Tibial artery (tissue), 4 donors: ENCODE measurements at places on chromosomes 1 and 21.

DNA sequence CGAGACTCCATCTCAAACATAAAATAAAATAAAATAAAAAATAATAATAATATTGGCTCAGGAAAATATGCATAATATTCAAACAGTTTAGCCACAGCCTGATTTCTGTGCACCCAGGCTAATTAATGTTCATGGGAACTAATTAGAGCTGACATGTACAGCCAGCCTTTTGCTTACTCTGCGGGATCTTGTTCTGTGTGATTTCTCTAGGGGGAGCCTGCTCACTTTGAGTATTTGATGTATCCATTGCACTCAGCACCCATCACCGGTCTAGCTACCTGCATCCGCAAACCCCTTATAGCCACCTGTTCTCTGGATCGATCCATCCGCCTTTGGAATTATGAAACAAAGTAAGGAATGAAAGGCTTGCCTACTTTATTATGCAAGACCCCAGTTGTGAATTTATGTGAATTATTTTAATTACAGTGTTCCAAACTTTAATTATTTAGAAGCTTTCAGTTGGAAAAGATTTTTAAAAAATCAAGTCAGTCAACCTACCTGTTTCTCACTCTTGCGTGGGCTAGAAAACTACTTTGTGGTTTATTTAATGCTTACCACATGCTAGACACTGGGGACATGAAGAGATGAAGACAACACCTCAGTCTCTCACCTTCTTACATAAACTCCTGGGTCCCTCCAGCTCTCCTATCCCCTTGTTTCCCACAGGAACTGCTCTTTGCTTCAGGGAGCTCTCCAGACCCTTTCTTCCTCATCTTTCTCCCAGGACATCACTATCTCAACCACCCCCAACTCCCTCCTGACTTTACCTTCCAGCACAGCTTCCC lies 25.4 kb downstream of the CFAP57 start:
- DNase-seq = no peak

DNA sequence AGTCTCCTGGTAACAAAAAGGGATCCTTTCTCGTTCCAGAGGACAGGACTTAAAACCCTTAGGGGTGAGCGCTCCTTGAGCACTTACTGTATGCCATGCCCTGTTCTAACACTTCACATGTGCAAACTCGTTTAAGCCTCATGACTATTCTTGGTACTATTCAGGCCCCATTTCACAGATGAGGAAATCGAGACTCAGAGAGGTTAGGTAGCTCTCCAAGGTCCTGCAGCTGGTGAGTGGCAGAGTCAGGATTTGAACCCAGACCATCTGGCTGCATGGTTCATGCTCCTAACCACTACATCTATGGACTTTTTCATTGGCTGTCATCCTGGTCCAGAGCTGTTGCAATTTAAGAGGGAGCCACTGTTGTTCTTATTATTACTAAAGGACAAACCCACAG lies 46.7 kb upstream of the WNT4 start:
- no peak for DNase-seq

DNA sequence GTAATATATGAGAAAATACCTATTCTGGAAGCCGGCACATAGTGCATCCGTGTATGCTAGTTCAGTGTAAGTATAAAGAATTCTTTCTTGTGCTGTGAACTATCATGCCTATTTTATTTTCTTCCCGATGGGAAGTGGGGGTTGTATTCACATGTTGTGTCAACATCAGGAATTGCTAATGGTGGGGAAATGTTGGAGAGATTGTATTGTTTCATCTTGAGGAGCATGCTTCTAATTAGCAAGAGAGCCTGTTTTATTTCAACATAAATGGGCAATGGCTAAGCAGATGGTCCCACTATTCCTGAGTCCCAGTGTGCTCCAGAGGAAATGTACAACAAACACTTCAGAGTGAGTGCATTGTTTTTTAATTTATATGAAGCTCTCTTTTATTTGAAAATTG lies 485.2 kb downstream of the PLPP3 start:
- no peak for DNase-seq

DNA sequence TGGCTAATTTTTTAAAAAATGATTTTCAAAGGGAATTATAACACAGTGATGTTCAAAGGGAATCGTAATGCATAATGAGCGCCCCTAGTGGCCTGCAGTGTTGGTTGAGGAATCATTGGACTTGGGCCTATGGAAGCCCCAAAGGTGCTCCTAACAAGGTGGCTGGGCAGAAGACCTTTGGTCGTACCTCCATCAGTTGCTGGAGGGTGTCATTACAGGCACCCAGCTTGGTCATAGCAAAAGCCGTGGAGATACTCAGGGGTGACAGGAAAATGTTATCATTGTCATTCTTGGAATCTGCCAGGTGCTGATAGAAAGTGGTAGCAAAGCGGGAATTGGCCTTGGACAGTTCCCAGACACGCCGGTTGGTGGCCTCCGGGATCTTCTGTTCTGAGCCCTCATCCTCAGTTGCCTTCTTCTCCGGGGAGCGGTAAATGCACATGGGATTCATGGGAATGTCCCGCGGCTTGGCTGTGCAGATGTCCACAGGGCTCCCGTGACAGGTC lies 2.7 kb downstream of the SERPINC1 start:
- DNase-seq = no peak

DNA sequence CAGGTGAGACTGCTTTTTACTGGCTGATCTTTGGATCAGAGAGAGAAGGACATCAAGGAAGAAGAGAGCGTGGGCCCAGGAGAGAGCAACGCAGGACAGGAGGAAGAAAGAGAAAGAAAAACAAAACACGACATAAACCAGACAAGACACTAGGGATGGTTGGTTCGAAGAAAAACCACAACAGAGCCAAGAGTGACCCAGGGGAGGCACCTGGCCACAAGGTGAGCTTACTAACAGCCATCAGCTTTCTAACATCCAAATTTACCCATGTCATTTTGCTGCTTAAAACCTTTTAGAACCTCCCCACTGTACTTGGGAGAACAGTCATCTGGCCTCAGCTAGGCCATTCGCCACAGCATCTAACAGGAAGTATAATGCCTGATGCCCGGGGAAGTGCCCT lies 57.8 kb downstream of the ARHGEF11 start:
- no peak for DNase-seq

GRCh38 chr1:203402629-203403337 lies 51.9 kb upstream of the FMOD start:
- DNase-seq = no peak

DNA sequence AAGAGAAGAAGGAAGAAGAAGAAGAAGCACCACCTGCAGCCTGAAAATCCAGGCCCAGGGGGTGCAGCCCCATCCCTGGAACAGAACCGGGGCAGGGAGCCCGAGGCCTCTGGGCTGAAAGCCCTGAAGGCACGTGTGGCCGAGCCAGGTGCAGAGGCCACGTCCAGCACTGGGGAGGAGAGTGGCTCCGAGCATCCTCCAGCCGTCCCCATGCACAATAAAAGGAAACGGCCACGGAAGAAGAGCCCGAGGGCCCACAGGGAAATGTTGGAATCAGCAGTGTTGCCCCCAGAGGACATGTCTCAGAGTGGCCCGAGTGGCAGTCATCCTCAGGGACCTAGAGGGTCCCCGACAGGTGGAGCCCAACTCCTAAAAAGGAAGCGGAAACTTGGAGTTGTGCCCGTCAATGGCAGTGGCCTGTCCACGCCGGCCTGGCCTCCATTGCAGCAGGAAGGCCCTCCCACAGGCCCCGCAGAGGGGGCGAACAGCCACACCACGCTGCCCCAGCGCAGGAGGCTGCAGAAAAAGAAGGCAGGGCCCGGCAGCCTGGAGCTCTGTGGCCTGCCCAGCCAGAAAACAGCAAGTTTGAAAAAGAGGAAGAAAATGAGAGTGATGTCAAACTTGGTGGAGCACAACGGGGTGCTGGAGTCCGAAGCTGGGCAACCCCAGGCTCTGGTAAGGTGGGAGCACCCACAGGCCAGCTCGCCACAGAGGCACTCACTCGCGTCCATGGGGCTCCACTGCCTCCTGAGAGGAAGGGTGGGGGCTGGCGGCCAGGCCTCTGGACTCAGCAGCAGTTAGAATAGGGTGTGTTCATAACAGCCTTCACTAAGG lies 28.4 kb downstream of the RRP1B start:
- DNase-seq = no peak

GRCh38 chr1:213374369-213374768 lies 323.3 kb downstream of the RPS6KC1 start:
- no peak for DNase-seq

DNA sequence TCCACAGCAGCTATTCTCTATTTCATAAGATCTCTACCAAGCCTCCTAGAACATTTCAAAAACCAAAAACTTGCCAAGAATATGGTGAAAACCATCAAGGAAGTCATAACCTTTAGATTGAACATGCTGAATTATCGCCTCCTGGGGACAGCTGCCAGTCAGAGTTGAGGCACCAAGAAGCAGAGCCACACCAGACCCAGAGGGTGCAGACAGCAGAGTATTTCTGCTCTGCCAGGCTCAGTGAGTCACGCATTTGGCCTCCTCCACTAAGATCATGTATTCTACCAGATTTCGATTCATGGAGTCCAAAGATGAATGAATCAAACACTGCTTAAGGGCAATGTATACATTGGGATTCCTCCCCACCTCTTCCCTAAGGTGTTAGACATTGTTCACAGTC lies 2.1 kb downstream of the F3 start:
- DNase-seq = peak; percentile 71
